LHCN-M2 (cell line): ENCODE measurements at places on chromosomes 3 and 15. TPM values are rescaled to one million over a fixed set of nuclear protein-coding genes. Genes with fewer than 3 reads are reported as not detected.
A peak's percentile ranks its signal among the peaks of the same experiment; 100 is the strongest.

GRCh38 chr3:98574132-98574531 is 19.3 kb downstream of the CPOX start:
- no peak for DNase-seq

- no peak for DNase-seq
Observed at GRCh38 chr15:56964182-56964581, 45.7 kb downstream of the TCF12 start.

- peak; percentile 100 for DNase-seq
Observed at GRCh38 chr3:132870541-132870940, 148.3 kb upstream of the NPHP3 start.

DNA sequence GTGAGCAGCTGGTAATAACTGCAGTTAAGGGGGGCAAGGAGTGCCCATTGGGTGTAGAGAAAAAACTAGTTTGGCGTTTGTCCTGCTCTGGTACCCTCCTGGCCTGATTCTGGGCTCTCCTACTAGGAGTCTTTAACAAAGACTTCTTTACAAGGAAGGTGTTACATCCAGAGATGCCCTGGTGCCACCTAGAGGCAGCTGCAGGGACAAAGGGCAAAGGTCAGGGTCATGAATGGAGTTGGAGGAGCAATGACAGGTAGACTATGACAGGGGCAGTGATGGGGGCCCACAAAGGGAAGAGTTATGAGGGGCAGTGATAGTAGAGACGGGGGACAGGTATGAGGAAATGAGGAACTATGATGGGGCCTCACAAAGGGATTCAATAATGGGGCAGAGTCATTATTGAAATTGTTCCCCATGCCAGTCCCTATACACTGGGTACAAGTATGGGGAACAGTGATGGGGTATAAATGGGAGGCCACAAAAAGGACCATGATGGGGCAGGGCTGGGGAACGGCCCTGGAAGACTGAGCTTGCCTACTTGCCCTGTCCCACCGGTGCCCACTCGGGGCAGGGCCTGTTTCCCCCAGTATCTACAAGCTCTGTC is 7.9 kb downstream of the CCDC71 start:
- DNase-seq, result no peak

- DNase-seq, result peak; percentile 77
Observed at GRCh38 chr15:72117486-72118016, 399 bp downstream of the MYO9A start.

DNA sequence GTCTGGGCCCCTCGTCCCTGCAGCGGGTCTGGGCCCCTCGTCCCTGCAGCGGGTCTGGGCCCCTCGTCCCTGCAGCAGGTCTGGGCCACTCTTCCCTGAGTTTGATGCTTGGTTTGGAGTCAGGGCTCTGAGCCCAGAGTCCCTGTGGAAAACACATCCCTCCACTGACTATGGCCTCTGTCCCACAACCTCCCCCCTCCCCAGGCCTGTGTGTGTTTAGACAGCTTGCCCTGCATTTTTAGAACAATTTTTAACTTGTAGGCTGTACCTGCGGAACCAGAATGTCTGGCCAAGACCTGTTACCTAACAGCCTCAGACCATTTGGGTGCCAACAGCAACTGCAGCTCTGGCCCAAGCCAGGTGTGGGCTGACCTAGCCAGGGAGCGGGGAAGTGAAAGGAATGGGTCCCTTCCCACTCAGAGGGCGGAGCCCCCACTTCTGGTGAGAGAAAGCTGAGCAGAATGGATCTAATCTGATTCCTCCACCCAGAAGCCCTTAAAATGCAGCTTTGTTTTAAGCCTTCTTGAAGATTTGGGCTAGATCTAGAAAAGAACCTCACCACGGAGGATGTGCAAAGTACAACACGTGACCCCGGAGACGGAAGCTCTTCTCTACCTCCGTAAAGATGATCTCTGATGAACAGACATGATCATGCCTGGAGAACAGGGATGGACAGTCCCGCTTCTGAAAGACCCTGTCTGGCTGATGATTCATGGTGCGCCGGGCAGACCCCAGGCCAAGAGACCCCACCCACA is 60.5 kb upstream of the TFRC start:
- no peak for DNase-seq

DNA sequence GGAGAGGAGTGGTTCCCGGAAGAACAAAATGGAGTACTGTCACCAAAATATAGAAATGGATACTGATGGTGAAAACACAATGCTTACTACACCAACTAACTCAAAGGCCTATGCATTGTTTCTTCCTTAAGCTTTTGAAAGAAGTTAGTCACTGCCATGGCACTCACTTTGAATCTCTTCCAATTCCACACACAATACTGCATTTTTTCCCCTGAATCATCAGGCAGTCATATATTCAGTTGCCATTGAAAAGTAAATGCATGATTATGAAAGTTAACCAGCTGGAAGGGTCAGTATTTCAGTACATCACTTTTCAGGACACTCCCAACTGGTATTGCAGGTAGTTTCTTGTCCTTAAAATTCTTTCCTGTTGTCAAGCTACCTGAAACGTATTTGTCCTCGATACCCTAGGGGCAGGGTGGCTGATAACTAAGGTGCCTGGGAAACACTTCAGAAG is 9.0 kb upstream of the LRRFIP2 start:
- DNase-seq, result peak; percentile 93

DNA sequence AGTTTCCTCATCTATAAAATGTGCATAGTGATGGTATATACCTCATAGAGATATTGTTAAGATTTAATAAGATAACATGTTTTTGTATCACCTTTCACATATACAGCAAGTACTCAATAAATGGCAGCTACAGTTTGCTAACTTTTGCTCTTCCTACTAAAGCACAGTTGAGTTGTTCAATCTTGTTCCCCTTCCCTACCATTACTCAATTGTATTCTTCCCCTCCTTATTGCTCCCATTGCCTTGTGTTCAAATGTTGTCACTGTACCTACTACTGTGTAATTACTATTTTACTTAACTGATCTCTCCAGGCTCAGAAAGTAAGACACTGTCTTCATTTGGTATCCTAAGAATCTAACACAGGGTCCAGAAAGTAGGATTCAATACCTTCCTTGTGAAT is 5.5 kb downstream of the CD47 start:
- DNase-seq, result no peak

- DNase-seq, result no peak
Observed at GRCh38 chr3:179872842-179873241, 163.9 kb downstream of the PEX5L start.

GRCh38 chr3:130979117-130979516 is 47.5 kb downstream of the ASTE1 start:
- DNase-seq, result peak; percentile 25

DNA sequence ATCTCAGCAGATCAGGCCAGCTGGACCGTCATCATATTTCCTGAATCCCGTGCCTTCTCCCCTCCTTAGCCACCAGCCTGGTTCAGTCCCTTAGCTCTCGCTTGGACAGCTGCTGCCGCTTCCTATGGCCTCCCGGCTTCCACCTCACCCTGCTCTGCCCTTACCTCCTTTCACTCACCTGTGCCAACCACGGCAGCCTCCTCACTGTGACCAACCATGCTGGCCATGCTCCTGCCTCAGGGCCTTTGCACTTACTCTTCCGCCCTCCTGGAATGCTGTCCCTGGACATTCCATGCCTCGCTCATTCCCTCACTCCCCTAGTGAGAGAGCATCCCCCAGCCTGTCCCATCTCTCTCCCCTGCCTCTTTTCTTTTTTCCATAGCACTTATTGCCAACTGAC is 19.2 kb downstream of the GRIP2 start:
- DNase-seq, result no peak

DNA sequence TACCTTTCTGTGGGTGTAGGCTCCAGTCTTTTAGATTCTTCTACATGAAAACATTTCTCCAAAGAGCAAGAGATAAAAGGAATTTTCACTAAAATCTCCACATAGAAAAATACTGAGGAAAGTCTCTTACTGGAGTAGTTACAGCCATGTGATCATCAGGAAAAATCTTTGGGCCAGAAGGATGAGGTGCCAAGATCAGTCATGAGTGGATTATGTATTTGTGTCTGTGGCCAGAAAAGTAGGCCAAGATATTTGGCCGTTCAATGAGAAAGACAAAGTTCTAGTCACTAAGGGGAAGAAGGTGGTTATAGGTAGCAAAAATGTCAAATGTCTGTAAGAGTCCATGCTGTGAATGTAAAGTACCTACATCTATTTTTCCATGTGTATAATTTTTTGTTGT is 339.3 kb downstream of the NSUN3 start:
- no peak for DNase-seq

GRCh38 chr3:178198329-178198728 is 337.9 kb upstream of the KCNMB2 start:
- DNase-seq, result peak; percentile 50

GRCh38 chr3:185968168-185968567 is 30.4 kb upstream of the TRA2B start:
- no peak for DNase-seq

DNA sequence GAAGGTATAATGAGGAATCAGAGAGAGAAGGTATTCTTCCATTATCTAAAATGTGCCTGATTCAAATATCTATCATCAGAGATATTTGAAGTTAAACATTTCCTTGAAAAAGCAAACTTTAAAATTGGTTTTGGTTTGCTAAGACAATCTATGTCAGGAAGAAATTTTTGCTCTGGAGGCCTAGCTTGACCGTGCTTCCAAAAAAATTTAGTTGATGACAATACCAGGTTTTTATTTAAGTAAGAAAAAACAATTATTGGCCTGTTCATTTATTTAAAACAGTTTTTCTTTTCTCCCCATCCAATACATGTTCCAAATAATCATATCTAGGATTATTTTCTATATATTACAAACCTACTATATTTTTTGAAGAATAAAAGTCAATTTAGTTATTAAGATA is 75.3 kb downstream of the OTOL1 start:
- no peak for DNase-seq

GRCh38 chr15:78425643-78426042 is 12.4 kb upstream of the IREB2 start:
- no peak for DNase-seq

Gene TRAIP
- total RNA-seq, result 13.8 and 14.5 TPM in 2 replicates

Gene ARPIN
- 10.9 and 14.3 TPM in 2 replicates for total RNA-seq

Gene PLCB2
- total RNA-seq, result 0.75 and 1.9 TPM in 2 replicates

Gene CLDN11
- 0.86 TPM in 1 of 2 replicates, not detected in the other for total RNA-seq

Gene BFSP2
- total RNA-seq, result not detected in 2 replicates

Gene CFAP100
- not detected in 2 replicates for total RNA-seq

Gene GRK7
- not detected in 2 replicates for total RNA-seq

Gene MYD88
- 9.3 and 11.4 TPM in 2 replicates for total RNA-seq
